ENCODE measurements at places on chromosomes 7 and 10.

- DNase-seq: no peak
These were observed 380.7 kb upstream of the SHH start for GRCh38 chr7:156192921-156193320.

DNA sequence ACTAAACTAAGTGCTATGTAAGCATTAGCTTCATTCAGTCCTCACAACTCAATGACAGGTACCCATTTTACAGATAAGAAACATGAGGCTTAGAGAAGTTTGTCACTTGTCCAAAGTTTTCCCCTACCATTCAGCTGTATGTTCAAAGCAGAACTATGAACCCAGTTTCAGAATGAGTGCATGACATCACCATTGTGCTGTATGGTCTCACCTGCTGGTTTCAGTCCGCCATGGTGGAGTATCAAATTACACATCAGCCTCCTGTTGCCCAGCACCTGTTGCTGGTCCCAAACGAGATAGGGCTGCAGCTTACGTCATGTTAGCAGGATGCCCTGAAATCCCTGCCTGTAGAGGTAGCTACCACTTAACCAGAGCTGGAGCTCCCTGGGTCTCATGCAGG is 95.0 kb downstream of the DYNC1I1 start:
- DNase-seq: no peak

GRCh38 chr7:83934118-83934734 is 260.4 kb downstream of the SEMA3A start:
- no peak for DNase-seq

- DNase-seq: no peak
These were observed 74.8 kb upstream of the NEBL start for GRCh38 chr10:20971901-20972300.

- no peak for DNase-seq
These were observed 30.5 kb upstream of the ARMC3 start for GRCh38 chr10:22897371-22897770.

- DNase-seq: no peak
These were observed 816 bp downstream of the TECPR1 start for GRCh38 chr7:98251231-98251600.

GRCh38 chr7:46710927-46711326 is 789.9 kb upstream of the IGFBP3 start:
- DNase-seq: no peak

GRCh38 chr7:1859266-1860035 is 189.4 kb downstream of the ELFN1 start:
- DNase-seq: no peak

DNA sequence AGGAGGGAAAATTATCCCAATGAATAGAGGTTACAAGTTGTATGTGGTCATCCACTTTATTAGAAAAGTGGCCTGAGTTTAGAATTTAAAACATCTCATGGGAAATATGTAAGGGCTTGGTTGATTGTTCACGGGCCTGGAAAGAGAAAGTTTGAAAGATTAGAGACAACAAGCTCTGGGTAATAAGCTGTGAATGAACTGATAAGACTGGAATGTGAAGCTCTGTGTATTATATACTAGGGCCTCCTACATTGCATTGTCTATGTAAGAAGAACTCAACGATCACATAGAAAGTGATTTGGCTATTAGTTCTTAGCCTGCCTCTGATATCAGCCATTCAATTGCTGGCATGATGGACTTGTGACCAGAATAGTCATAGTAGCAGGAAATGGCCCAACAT is 199.2 kb upstream of the MAGI2 start:
- peak; percentile 4 for DNase-seq

DNA sequence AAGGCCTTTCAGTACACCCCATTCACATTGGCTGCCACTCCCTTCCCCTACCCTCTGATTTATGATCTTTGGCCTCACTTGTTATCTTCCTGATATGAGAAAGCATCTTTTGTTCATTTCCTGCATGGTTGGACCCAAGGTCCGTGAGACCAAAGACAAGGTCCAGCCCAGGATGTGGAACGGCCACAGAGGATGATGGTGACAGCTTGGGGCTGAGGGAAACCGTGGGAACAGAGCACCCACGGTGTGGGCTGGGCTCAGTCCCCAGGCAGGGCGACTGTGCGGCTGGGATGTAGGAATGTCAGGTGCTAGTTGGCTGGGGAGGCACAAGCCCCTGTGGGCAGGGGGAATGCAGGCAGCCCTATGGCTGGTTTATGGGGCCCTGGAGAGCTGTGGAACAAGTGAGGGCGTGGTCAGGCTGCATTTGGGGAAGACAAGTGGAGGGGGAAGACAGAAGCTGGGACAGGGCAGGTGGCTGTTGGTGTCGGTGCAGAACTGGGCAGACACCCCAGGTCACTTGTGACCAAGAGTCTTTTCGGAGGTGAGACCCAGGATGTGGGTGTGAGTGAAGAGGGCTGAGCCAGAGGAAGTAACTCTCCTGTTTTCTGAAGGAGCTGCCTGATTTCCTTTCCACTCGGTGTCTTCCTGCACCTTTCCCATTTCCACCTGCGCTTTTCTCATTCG is 51.7 kb upstream of the IGFBP3 start:
- no peak for DNase-seq

GRCh38 chr10:71231206-71231605 is 18.8 kb downstream of the UNC5B start:
- no peak for DNase-seq

DNA sequence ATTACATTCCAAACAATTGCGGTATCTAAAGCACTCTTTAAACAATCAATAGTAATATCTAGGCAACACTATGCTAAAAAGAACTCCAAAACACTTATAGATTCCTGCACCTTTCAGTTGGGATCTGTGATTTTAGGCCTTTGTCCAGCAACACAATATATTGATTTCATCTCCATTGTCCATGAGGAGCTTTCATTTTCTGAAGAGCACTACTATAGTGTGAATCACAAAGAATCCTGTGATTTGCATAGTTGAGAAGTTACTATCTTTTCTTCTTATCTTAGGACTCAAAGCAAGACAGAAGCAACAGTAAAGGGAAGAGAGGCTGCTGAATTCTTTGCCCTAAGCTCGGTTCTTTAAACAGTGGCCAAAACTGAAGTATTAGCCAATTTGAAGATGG is 846.8 kb downstream of the IPMK start:
- DNase-seq: no peak

GRCh38 chr7:128402356-128402755 is 7.4 kb downstream of the IMPDH1 start:
- DNase-seq: no peak

DNA sequence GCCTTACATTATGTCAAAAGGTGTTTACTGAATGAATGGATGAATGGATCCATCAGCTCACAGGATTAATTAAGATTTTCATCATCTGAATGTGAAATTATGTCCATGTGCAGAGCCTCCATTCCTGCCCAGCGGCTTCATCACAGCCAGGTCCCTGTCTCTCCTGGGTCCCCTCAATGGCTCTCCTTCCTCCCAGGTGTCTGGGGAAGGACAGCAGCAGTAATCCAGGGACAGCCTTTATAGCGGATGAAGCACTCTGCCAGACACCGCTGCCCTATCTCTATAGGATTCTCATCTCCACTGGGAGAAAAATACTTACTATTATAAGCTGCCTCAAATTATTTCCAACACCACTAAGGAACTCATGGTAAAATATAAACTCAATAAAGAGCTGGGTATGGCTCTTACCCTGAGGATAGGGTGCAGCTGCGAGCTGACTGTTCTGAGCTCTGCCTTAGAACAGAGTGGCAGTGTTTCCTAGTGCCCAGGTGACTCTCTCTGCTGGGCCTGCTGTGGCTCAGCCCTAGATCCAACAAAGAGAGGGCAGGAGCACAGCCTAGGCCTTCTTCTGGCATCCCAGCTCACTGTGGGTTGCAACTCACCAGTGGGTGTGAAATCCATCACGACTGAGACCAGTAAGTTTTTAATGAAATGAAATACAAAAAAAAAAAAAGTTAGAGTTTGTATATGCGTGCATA is 38.3 kb downstream of the GPRIN2 start:
- no peak for DNase-seq

- DNase-seq: no peak
These were observed 228.0 kb downstream of the PRKG1 start for GRCh38 chr10:51302316-51302715.

DNA sequence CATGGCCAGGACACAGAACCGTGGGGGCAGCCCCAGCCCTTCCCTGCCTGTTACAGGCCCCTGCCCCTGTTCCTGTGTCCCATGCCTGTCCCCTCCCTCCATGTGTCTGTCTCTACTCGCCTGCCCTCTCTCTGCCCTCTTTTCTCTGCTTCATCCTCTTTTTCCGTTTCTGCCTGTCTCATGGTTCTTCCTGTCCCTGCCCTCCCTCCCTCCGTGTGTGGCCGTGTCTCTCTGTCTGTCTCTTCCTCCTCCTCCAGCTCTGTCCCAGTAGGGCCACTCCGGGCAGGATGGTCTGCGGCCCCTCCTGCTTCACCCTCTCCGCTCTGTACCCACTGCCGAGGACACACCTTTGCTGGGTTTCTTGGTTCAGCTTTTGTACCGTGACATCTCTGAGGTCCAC is 137.4 kb downstream of the FAM53B start:
- no peak for DNase-seq

- DNase-seq: peak; percentile 39
These were observed 28.6 kb downstream of the SORBS1 start for GRCh38 chr10:95532536-95532935.

Measured in astrocyte (in vitro differentiated cells and primary cell).